Adrenal gland (tissue), 19 donors: ENCODE measurements at places on chromosomes 6 and 20.

GRCh38 chr6:12546410-12547002 is 170.1 kb upstream of the PHACTR1 start:
- no peak for DNase-seq

- DNase-seq: no peak
Observed at GRCh38 chr6:90362318-90362717, 65.7 kb upstream of the BACH2 start.

DNA sequence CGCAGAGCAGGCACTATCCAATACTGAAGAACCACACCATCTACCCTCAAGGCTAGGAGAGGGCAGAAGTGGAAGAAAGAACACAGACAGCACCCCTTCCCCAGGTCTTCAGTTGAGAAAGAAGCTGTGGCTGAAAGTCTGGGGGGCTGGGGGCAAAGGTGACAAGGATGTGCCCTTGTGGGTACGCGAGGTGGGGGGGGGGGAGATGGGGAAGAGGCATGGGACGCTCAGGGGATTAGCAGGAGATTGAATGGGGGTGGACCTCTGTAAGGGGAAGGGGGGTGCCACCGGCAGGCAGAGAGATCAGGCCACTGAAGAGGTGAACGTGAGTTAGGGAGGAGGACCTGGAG is 1.1 kb downstream of the B4GALT5 start:
- no peak for DNase-seq

- no peak for DNase-seq
Observed at GRCh38 chr6:45827952-45828530, 187.6 kb downstream of the CLIC5 start.

DNA sequence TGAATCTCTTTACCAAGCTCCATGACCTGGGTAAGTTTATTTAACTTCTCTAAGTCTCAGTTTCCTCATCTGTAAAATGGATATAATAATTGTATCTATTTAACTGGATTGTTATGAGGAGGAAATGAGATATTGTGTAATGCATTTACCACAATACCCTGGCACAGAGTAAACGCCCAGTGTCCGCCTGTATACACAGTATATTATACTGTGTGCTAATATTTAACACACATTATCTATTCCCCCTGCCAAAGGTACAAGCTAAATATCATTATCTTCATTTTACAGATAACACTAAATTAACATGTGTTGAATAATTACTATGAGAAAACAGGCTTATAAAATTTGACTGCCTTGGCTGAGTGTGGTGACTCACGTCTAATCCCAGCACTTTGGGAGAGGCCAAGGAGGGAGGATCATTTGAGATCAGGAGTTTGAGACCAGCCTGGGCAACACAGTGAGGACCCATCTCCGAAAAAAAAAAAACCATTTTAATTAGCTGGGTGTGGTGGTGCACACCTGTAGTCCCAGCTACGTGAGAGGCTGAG is 38.7 kb upstream of the TNFRSF21 start:
- no peak for DNase-seq

DNA sequence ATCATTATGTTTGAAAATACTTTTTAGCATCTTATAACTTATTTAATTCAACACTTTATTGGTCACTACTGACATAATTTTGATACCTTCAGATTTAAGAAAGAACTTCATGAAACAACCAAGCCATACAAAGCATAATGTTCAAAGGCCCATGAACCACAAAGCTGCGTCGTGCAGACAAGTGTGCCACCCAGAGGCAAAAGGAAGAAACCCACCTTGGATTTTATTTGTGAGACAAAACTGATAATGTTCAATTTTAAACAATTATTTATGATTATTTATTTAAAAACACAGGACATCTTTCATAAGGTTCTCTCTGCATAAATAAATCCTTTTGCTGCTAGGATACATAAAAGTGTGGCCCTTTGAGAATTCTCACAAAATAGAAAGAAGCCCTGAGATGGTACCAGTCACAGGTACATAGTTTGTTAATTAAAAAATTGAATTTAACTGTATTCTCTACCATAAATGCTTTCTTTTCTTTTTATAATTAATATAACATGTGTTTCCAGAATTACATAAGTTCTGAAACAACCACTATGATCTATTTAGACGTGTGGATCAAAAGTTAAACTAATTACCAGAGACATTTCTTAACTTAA is 143.7 kb downstream of the RALGAPA2 start:
- peak; percentile 18 for DNase-seq

- DNase-seq: no peak
Observed at GRCh38 chr6:30611856-30612194, 5.2 kb downstream of the PPP1R10 start.

DNA sequence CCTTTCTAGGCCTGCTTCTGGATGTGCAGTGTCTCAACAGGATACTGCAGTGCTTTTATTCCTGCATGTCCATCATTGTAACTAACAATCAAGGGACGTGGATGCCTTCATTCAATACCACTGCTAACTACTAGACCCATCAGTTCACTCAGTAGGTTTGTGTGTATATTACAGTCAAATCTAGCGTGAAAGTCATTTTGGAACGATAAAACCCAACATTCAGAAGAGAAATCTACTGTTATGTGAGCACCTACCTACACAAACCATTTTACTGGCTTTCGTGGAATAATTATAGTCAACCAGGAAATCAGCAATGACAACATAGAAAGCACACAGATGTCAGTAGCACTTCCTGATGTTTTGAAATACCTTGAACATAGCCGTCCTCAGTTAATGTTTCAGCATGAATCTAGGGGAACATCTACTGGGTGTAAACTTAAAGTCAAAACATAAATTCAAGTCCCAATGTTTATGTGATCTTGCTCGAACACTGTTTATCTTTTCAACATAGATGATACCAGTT is 270.6 kb downstream of the FARS2 start:
- DNase-seq: no peak

GRCh38 chr6:89934685-89935366 is 40.6 kb downstream of the GJA10 start:
- no peak for DNase-seq

- DNase-seq: no peak
Observed at GRCh38 chr6:70538376-70538775, 28.4 kb upstream of the SDHAF4 start.

- DNase-seq: peak; percentile 32
Observed at GRCh38 chr6:73774311-73774774, 78.3 kb downstream of the CD109 start.

- DNase-seq: no peak
Observed at GRCh38 chr6:84348801-84349200, 121.4 kb upstream of the CEP162 start.

GRCh38 chr6:160950507-160950906 is 41.1 kb upstream of the MAP3K4 start:
- no peak for DNase-seq

DNA sequence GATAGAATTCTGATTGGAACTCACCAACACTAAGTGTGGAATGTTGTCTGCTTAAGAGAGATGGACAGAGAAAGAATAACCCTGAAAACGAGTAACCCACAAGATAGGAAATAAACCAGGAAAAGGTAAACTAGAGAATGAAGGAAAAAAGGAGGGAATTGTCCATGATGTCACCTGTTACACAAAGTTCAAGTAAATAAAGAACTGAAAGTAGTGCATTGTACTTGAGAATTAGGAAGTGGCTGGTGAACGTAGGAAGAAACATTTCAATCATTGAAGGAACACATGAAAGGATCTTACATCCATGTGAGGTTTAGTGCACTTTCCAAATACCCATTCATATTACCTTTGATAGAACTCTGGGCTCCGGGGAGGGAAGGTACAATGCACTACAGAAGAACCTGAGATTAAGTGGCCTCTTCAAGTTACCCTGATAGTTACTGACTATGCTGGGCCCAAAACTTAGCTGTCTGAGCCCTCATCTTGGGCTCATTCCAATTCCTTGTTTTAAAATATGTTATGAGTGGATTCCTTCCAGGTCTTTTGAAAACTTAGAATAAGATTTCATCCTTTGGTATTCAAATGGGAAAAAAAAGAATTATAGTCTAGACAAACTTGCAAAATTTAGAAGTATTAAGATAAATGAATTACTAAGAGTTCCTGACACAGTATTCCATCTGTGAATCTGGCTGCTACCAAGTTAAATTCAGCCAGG is 1.1 kb upstream of the STX7 start:
- no peak for DNase-seq

DNA sequence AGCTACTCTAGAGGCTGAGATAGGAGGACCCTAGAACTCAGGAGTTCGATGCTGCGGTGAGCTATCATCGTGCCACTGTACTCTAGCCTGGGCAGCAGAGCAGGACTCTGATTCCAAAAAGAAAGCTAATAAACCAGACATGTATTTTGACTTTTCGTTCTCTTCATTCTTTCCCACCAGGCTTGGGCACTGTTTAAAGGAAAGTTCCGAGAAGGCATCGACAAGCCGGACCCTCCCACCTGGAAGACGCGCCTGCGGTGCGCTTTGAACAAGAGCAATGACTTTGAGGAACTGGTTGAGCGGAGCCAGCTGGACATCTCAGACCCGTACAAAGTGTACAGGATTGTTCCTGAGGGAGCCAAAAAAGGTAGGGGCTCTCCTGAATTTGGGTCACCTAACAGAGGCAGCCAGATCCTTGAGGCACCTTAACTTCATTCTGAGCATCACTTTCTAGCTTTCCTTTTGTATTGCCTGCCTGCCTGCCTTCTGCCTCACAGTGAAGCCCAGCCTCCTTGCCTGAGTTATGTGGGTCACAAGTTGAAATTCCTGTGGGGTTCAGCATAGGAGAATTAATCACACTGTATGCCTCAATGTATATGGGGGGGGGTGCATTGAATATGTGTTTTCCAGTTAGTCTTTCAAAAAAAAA is 3.2 kb downstream of the IRF4 start:
- no peak for DNase-seq

GRCh38 chr6:357791-358341 is 33.7 kb upstream of the IRF4 start:
- no peak for DNase-seq

DNA sequence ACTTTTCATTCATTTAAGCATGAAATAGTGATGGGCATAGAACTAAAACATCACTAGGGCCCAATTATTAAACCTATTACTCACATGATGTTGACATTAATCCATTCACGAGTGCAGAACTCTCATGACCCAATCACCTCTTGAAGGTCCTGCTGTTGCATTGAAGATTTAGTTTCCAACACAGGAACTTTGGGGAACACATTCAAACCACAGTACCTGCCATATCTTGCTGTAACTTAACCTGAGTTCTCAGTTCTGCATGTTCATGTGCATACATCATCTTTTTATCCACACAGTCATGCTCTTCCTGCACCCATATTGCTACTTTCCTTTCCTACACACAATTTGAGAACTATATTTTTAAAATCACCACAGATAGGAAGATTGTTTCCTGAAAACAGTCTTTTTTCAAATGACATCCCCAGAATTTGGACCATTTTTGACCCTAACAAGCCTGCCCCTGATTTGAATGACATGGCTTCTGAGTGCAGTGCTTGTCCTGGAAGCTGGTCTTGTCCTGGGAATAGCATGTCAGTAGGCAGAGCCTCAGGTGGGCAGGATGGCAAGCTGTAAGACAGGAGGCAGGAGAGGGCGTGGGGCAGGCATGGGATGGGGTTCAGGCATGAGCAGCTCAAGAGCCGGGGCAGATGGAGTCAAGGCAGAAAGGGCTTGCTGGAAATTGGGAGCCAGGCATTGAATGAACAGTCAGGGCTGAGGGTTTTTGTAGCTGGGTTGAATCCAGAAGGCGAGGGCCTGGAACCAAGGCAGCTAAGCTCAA is 49.2 kb upstream of the FOXC1 start:
- no peak for DNase-seq

- no peak for DNase-seq
Observed at GRCh38 chr6:155147958-155148663, 115.7 kb upstream of the CLDN20 start.

- no peak for DNase-seq
Observed at GRCh38 chr6:38640216-38640909, 634 bp upstream of the BTBD9 start.

DNA sequence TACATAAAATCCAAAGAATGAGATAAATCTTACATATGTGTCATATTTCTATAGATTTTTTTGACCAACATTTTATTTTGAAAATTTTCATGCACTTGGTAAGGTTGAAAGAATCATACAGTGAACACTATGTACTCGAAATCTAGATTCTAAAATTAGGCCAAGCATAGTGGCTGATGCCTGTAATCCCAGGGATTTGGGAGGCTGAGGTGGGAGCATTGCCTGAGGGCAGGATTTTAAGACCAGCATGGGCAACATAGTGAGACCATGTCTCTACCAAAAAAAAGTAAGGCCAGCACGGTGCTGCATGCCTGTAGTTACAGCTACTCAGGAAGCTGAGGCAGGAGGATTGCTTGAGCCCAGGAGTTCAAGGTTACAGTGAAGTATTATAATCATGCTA is 158.6 kb downstream of the LAMA2 start:
- DNase-seq: no peak

DNA sequence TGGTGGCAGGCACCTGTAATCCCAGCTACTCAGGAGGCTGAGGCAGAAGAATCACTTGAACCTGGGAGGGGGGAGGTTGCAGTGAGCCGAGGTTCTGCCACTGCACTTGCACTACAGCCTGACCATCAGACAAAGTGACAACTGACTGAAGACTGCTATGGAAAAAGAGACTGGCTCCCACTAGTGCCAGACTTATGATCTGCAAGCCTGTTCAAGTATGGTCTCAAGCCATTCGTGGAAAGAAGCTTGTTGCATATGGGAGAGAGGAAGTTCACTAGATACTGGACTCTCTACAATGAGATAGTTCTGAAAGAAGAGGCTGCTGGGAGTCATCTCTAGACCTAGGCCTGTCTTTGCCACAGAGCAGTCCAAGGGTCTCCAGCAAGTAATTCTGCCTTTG is 26.7 kb downstream of the MDN1 start:
- no peak for DNase-seq

- no peak for DNase-seq
Observed at GRCh38 chr6:86706449-86706848, 230.9 kb upstream of the HTR1E start.

GRCh38 chr6:56386717-56387116 is 139.3 kb upstream of the COL21A1 start:
- DNase-seq: no peak

- DNase-seq: no peak
Observed at GRCh38 chr6:129777371-129777770, 67.4 kb upstream of the ARHGAP18 start.

DNA sequence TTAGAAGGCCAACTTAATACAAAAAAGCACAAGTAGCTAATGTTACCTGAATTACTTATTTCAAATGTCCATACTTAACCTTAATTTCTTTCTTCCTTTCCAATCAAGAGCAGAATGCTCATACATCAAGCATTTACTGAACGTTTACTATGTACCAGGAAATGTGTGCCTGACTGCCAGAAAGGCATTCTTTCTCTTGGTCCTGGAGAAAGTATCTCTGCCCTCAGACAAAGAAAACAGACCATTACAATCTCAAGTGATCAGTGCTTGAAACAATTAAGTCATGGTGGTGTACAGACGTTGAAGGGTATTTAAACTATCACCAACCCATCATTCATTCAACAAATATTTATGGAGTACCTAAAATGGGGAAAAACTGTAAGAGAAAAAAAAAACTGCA is 26.4 kb downstream of the CSNK2A1 start:
- no peak for DNase-seq

GRCh38 chr20:36465109-36466080 is 75.9 kb upstream of the MYL9 start:
- peak; percentile 77 for DNase-seq
